ENCODE measurements at places on chromosomes 3 and 15. TPM values are rescaled to one million over a fixed set of nuclear protein-coding genes. Genes with fewer than 3 reads are reported as not detected.

The IGF2BP2 gene
- total RNA-seq, result 82.7 TPM

The TBCCD1 gene
- total RNA-seq, result 14.6 TPM

The ANKRD63 gene
- not detected for total RNA-seq

The ENTPD3 gene
- 0.14 TPM for total RNA-seq

The ITGA11 gene
- total RNA-seq, result 52.5 TPM

The MNS1 gene
- 1.3 TPM for total RNA-seq

The CHAC1 gene
- 41.9 TPM for total RNA-seq

The ARHGEF3 gene
- total RNA-seq, result 63.3 TPM

The C3orf49 gene
- not detected for total RNA-seq

The ST3GAL6 gene
- 14.3 TPM for total RNA-seq

The THBS1 gene
- total RNA-seq, result 671 TPM

The C2CD4A gene
- not detected for total RNA-seq

The TMC3 gene
- total RNA-seq, result not detected

The GLDN gene
- under 0.01 TPM for total RNA-seq
